Astrocyte of the spinal cord (primary cell): ENCODE measurements at places on chromosomes 5 and 9.

GRCh38 chr9:81581986-81582385 is 107.4 kb downstream of the TLE1 start:
- DNase-seq = no peak

DNA sequence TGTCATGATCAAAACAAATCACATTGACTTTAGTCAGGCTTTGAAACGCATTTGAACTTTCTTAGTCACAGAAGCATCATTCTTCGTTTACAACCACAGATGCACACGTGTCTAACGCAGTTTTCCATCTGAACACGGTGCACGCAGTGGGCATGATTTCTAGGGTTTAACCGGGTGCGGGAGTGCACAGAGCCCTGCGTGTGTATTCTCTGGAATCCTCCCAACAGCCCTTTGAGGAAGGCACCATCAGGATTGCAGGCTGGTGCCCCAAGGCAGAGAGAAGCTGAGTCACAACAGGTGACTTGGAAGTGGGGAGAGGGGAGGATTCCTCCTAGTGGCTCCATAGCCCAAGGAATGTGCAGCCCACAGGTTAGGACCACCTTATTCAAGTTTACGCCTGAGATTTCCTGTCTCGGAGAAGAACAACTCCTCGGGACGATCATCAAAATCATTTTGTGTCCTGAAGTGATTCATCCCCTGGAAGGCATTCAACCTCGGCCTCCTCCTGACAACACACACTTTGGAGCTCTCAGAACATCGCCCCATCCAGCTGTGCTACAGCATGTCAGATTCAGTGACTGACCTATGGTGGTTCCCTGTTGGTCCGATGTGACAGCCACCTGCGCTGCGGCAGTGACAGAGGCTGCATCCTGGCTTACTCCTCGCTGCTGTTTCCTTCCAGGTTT is 13.1 kb downstream of the ROPN1L start:
- peak; percentile 68 for DNase-seq

DNA sequence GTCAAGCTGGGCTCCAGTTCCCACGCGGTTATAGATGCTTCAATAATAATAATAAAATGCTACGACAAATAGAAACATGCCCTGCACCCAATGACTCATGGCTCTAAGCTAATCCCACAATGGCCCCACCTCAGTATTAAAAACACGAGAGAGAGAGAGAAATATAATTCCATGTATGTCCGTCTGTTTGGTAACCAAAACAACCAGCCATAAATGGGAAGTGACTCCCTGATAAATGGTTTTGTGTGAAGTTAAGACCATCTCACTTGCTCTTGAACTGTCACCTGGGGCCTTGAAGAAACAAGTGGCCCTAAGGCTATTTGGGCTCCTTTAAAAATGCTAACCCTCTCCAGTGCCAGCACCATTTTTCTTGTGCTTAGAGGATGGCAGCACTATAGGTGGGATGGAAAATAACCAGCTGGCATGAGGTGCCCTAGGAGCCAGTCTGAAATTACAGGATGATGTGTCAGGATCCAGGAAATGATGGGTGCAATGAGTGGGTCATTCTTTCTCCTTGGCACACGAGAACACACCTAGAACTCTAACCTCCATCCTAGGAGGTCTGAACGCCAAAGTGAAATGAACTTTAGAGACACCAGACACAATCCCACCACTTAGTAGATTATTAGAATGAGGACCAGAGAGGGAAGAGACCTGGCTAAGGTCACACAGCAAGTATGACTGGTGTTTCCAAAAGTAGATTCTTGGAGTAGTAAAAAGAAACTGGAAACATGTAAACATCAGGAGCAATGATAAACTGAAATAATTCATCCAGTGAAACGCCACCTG is 35.7 kb upstream of the ADRB2 start:
- DNase-seq = peak; percentile 22

DNA sequence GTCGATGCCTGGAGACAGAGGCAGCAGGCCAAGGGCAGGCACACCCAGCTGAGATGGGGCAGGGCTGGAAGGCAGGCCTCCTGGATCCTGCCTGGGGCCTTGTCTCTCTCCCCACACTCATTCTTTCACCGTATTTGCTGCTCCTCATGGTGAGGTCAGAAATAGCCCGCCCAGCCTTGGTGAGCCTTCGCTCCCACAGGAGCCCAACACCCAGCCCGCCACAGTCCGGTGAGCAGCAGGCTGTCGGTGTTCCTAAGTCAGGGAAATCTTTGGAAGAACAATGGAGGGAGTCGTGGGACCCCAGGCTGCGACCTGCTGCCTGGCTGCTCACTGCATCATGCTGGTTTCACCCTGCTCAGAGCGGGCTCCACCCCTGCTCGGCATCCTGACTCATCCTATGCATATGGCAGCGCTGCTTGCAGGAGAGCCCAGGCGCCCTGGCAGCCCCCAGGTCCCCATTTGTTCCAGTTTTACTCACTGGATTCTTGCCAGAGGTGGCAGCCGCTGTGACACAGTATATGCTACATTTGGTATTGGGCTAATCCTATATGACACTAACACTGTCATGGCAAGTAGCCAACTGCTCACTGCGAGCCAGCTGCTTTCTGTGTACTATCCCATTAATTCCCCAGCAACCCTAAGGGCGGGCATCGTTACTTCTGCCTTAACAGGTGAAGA is 53.2 kb upstream of the NCS1 start:
- DNase-seq = peak; percentile 74

- no peak for DNase-seq
Measured at GRCh38 chr5:171157775-171158174, 151.3 kb upstream of the TLX3 start.

DNA sequence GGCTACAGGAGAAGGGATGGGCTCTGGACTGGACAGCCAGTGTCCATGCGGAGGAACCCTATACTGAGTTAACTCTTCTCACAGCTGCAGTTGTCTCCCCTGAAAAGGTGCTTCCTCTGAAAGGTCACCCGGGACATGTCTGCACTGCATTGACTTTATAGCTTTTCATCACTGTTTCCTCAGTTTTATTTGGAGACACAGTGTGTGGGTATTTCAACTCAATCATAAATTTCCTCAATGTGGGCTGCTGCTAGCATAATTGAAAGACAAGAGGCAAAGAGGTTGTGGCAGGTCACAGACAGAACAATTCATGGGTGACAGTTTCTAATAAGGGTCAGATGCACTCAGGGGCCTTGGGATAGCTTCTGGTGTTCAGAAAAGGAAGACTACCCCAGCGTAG is 336.8 kb downstream of the KDM4C start:
- no peak for DNase-seq

DNA sequence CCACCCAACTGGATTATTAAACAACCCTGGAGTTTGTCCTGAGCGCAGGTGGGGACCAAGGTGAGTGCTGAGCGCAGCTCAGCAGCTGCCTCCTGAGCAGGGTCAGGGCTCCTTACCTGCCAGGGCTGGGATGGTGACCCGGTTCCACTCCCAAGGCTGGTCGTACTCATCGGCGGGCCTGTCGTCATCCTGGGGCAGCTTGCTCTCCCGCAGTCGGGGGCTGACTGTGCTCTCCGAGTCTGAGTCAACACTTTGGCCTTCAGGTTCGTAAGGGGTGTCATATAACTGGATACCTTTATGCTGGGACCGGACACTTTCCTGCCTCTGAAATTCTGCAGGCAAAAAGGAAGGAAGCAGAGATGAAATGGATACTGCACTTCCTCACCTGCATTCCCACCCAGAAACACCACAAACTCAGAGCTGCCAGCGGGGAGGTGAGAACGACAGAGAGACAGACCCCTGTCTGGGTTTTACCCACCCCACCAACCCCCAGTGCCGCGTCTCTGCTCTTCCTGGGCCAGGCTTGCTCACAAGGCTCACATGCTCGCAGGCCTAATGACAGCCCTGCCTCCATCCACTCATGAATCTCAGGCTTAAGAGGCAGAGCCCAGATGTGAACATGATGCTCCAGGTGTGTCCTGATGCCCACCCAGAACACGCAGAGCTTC is 70.7 kb upstream of the SLC25A51 start:
- DNase-seq = no peak

GRCh38 chr9:36637491-36638270 is 65.0 kb downstream of the MELK start:
- no peak for DNase-seq

GRCh38 chr5:94199566-94199965 is 418.8 kb downstream of the KIAA0825 start:
- no peak for DNase-seq

GRCh38 chr9:133770076-133770777 is 32.1 kb upstream of the SARDH start:
- DNase-seq = no peak

GRCh38 chr5:154166901-154167791 is 23.4 kb upstream of the GALNT10 start:
- no peak for DNase-seq

DNA sequence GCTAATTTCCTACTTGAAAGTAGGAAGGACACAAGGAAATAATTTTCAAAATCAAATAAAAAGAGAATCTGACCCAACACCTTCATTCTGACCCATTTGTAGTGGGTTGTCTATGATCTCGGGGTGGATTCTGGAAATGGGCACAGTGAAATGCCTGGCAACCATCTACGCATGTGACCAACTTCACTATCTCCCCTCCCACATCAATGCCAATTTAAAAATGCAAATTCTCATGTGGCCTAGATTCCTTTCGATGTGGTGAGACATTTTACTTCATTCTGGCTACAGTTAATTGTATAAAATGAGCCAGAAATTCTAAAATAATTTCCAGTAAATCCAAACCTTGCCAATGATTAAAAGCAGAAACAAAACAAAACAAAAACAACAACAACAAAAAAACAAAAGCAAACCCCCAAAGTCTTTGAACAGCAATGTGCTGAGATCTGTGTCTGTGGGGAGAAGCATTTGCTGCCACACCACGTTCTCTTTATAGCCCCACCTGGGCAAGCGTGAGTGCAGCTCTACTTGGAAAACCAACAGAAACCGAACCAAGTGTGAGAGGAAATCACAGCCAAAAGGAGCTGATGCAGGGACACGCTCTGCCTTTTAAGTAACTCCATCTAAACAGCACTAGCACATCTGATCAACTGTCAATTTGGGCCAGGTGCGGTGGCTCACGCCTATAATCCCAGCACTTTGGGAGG is 59.0 kb downstream of the USP20 start:
- DNase-seq = no peak

- peak; percentile 47 for DNase-seq
Measured at GRCh38 chr5:54135042-54135441, 175.3 kb downstream of the ARL15 start.

DNA sequence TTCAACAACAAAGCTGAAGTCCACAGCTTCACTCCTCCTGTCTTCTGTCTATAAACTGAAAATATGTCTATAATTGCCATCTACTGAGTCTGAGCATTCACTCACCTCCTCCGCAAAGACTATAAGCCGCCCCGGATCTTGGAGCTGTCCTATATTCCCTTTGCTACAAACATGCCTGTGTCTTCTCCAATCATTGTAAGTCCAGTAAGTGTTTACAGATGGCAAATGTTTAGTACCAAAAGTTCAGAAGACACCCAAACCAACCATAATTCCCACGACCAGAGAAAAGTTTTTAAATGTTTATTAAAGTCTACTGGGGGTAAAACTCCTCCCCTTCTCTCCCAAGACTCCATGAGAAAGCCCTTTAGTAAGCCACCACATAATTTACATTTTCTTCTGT is 80.9 kb downstream of the EBF1 start:
- DNase-seq = no peak

- no peak for DNase-seq
Measured at GRCh38 chr5:135075621-135076020, 41.6 kb upstream of the PITX1 start.

GRCh38 chr5:159642379-159642778 is 273.9 kb upstream of the ADRA1B start:
- DNase-seq = no peak

DNA sequence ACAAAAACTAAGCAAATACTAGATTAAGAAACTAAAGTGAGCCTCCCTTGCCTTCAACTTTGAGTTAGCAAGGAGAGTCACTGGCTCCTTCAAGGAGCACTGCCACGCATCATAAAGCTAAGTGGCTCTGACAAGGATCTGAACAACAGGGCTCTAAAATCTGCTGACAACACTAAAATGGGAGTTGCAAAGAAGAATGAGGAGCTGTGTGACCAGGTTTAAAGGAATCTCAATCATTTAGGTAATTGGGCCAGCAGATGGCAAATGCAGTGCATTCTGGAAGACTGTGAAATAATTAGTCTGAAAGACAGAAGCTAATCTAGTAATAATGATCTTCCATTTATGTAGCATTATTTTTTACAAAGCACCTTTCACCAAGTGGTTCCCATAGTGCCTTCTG is 297.0 kb upstream of the TAS2R1 start:
- DNase-seq = peak; percentile 37

DNA sequence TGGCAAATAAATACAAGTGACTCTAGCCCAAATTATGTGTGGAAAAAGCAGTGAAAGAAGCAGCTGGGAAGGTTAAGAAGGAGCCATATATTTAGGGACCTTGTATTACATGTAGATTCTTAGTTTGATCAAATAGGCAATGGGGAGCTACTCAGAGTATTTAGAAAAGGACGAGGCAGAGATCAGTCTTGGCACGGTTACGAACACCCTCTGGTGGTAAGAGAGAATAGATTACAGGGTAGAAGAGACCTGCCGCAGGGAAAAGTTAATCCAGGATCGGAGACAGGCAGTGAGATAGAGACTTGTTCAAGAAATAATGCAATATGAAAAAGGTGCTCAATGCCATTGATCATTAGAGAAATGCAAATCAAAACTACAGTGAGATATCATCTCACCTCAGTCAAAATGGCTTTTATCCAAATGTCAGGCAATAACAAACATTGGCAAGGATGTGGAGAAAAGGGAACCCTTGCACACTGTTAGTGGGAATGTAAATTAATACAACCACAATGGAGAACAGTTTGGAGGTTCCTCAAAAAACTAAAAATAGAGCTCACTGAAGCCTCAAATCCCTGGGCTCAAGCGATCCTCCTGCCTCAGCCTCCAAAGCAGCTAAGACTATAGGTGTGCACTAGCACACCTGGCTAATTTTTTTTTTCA is 12.0 kb downstream of the INIP start:
- peak; percentile 65 for DNase-seq

GRCh38 chr9:38177680-38178079 is 108.7 kb upstream of the SHB start:
- no peak for DNase-seq
